LNCaP clone FGC (cell line): ENCODE measurements at places on chromosomes 5 and 9.

DNA sequence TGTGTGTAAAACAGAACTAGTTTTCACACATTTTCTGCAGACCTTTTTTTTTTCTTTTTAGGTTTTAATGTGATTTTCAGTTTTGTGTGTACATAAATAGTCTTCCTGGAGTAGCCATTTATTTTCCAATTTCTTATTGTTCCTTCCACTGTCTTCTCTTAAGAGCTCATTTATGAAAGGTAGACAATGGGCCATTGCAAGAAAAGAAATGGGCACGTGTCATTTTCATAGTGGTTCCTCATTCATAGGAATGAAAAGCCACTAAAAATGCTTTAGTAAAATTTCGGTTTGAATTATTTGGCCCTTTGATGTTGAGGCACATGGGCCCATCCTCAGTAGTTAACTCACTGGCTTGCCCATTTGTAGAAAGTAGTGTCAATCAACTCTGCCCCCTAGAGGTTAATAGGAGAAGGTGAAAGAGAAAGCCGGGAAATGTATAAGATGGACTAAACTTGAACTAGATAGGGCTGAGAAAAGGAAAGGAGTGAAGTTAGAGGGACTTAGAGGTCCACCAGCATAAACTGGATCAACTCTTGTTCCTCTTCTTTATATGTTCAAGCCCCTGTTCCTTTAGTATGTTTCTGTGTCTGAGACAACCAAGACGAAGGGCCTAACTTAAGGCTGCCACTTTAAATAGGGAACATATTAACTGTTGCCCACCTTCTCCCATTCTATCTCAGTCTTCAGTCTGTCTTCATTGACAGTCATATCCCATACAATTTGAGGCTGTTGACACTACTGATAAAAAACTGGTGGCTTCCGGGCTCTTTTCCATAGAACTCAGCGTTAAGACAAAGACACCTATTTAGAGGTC is 72.6 kb downstream of the SMARCA2 start:
- DNase-seq, result peak; percentile 10

GRCh38 chr5:119476341-119476740 is 24.0 kb downstream of the HSD17B4 start:
- no peak for DNase-seq

DNA sequence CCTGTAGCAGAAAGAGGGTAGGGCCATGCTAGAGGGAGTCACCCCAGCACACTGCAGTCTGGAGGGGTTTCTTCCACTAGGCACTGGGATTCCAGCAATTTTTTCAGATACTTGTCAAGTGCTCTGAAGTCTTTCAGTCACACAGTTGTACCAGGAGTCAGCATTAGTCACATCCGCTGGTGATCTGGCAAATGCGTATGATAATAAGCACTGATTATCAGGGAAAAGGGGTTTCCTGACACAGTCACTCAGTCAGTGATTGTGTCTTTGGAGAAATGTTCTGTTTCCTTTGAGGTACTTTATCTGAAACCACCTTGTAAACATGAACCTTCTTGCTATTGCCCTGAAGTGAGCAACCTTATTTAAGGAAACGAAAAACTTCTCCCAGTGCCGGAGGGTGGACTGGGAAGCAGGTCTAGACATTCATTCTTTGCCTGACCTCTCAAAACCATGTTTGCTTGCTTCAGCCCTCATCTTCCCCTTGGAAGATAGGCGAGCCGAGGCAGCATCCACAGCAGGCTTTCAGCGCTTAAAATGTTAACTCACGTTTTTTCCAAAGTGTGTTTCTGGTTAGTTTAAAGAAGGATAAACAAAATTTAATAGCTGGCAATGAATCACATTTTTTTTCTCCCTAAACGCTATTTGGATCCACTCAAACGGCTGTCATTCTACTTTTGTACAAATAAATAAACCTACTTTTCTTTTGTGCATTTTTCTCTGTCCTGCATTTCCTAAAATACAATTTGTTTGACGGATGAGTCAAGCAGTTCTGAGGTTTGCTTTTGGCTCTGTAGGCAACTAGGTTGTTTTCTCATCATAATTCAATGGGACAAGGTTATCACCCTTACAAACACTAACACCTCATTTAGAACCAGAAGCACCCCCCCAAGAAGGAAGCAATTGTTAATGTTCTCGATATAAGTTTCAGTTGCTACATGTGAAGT is 77.7 kb downstream of the FOXD1 start:
- no peak for DNase-seq

DNA sequence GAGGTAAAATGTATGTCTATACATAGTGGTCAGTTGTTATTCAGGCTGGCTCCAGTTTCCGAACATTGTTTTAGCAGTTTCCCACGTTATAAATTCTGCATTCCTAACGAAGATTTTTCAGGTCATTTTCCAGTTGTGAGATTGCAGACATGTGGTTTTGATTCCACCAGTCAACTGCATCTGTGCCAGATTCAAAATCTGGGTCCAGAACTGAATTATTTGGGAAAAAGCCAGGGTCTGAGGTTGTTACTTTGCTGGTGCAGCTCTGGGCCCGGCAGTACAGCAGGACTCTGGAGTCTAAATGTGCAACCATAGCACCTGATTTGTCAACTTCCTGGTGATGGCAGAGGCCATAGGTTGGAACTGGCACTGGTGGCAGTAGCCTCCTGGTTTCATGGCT is 105.7 kb upstream of the MEGF10 start:
- no peak for DNase-seq

DNA sequence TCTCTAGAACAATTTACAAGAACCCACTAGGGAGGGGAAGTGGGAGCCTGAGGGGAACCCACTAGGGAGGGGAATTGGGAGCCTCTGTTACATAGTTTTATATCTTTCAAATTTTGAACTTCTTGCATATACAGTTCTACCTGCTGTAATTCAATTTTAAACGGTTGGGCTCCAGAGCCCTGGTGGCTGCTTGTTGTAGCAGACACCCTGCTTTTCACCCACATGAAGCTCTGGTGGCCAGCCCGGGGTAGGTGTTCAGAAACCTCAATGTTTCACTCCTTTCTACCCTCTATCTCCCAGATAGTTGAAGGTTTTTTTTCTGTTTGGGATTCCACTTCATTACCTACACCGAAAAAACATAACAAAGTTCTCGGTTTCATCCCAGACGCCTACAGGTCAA is 124.4 kb downstream of the TMEM174 start:
- DNase-seq, result no peak

DNA sequence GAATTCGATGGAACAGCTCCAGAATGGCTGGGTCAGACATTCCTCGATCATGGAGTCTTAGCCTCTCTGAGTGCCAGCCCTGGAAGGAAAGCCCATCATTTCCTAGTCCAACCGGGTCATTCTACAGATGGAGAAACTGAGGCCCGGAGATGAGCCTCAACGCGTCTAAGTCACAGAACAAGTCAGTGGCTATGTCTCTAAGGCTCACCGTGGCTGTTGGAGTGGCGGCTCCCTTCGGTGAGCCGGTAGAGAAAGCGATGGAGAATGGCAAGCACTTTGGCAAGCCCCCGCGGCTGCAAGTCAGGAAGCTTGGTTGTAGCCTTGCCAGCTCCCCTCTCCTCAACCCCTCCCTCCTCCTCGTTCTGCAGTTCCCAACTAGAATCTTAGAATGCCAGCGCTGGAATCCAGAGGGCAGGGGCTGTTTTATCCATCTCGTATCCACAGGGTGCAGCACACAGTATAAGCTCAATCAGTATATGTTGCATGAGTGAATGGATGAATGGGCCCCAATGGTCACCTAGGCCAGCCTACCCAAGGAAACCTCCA is 438 bp upstream of the ARSI start:
- DNase-seq, result no peak

GRCh38 chr5:88760527-88760926 is 122.5 kb downstream of the MEF2C start:
- no peak for DNase-seq

DNA sequence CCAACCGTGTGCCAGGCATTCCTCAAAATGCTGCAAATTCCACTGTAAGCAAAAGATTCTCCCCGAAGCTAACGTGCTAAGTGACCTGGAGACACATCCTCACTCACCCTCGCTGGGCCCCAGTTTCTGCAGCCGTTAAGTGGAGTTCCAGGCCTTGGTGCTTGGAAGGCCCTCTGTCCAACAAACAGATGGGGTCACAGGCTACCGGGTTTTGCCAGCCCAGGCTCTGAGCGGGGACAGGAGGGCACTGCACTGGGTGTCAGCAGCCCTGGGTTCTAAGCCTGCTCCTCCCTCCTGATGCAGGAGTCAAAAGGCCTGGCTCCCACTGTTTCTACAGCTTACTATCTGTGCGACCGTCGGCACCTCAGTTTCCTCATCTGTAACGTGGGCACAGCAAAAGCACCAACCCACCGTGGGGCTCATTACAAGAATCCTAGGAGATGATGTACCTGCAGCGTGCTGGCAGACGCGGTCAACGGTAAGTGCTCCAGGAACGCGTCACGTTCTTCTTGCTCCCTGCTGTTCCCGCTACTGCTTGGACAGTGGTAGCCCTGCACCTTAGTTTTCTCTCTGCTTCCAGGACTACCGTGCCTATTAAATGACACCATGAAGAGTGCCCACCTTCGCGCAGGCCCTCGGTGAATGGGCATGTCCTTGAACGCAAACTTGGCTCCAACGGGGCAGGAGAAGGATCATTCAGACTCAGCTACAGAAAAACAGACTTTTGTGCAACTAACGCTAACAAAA is 84.8 kb downstream of the ADAMTS2 start:
- DNase-seq, result no peak

DNA sequence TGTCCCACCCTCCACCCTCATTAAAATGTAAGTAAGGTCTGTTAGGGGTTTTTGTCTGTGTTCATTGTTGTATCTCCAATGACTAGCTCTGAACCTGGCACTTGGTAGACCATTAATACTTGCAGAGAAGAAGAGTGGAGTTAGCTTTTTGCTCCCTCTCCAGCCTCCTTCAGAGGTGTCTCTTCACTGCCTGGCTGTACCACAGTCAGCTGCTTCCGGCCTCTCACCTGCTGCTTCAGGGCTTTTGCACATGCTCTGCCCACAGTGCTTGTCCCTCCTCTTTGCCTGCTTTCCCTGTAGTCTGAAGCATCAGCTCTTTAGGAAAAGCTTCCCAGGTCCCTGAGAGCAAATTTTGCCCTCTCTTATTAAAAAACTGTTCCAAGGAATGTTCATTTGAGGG is 83.6 kb downstream of the SNX24 start:
- no peak for DNase-seq

DNA sequence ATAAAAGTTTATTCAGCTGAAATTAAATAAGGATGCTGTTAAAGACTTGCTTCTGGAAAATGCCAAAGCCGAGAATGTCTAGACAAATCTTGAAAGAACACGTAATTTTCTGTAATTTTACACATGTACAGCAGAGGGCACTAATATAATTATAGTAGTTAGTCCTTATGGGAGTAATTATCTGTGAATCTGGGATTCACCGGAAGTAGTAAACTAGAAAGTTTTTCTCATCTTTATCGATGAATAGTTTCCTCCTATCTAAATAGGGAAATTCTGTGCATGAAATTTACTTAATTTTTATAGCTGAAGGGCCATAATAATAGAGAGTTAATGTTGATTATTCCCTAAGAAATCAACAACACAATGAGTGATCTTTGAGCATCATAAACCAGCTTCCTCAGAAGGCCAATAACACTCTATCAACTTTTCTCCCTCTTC is 18.4 kb upstream of the CNTLN start:
- peak; percentile 32 for DNase-seq

DNA sequence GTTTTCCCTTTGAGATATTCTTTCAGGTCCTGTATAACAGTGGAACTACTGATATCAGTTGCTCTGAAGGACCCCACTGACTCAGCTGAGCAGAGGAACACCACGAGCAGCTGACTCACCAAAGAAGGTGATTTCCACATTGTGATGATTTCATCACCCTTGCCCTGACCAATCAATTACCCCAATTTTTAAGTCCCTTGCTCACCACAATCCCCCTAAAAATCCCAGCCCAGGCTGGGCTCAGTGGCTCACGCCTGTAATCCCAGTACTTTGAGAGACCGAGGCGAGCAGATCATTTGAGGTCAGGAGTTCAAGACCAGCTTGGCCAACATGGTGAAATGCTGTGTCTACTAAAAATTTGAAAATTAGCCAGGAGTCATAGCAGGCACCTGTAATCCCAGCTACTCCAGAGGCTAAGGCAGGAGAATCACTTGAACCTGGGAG is 125.3 kb upstream of the ABCA1 start:
- DNase-seq, result no peak

DNA sequence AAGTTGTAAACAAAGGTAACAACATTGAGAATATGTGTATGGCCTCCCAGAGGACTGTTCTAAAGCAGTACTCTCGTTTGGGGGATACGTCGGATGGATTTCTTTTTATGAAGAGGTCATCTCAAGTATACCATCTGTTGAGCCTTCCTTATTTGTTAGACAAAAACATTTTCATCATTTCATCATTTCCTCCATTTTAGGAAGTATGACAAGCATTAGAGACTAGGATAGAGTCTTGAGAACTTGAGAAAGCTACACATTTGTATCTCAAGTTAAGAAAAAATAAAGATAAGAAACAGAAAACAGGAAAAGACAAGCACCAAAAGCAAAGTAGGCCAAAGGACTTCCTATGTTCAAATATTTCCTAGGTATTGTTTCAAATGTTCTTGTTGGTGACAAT is 307.0 kb downstream of the EFNA5 start:
- DNase-seq, result no peak
